Activated CD4-positive, alpha-beta memory T cell treated with anti-CD3 and anti-CD28 coated beads, Interleukin-2, amount 10 ng/mL, durations not matched to agents 7 days and 5 days (primary cell): ENCODE measurements at places on chromosomes 3 and 15. TPM values are rescaled to one million over a fixed set of nuclear protein-coding genes. Genes with fewer than 3 reads are reported as not detected.

DNA sequence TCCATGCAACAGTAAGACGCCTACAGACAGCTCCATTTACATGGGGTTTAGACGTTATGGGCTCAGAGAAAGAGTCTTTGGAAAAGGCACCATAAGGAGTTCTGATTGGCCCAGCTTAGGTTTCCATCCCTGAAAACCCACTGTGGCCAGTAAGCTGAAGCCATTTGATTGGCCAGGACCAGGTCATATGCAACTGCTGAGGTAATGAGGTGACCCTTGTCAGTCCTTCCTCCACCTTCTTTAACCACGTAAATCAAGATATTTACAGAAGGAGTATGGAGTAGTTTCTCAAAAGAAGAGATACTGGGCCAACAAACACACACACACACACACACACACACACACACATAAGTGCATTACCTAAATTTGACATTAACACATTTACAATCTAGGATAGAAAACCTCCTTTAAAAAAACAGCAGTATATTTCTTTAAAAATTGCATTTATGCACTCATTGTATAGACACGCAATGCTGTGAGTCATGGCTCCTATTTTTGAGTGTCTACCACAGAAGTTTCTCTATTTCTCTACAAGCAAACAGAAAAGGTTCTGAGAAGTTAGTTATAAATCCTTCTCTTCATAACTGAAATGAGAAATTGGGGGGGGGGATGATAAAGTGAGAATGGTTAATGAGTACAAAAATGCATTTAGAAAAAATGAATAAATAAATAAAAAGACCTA lies 16.3 kb upstream of the MB21D2 start:
- no peak for DNase-seq

DNA sequence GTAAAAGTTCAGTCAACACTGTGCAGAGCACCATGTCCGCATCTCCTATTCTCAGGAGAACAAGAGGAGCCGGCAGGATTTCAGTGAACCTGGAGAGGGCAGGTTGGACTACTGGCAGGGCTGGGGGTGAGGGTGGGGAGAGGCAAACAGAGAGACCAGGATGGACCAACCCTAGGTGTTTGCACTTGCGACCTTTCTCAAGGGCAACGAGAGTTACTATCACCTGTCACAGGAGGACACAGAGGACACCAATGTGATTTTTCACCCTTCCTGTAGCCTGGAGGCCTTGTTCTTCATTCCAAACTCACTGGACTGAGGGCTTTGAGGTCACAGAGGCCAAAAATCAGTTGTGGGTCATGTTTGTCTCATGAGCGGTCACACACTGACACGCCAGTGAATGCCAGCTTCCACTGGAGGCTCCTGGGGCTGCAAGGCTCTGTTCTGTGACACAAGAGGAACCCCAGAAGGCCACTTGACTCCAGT lies 89.5 kb downstream of the CPN2 start:
- no peak for DNase-seq

- DNase-seq = no peak
Observed at GRCh38 chr3:67033079-67033478, 35.0 kb downstream of the KBTBD8 start.

- no peak for DNase-seq
Observed at GRCh38 chr3:156681002-156681401, 6.6 kb downstream of the TIPARP start.

DNA sequence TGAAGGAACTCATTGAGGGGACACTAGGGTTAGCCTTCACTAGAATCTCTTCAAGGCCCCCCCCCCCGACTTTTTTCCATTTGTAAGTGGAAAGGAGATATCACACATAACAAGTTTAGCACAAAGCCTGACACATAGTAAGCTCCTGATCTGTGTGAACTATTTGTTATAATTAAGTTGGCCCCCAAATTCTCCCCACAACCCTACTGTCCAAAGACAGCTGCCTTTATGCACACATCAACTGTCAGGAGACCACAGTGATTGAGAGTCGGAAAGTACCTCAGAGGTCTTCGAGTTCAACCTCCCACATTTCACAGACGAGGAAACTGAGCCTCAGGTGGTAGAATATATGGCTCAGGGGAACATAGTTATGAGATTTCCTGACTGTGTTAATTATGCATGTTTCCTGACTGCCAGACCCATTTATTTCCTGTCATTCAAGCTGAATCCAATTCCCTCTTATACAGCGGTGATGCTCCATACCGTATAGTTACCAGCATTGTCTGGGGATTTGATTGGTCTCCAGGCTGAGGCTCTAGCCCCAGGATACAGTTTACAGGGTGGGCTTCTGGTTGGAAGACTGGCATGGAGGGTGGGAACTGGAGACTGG lies 227.4 kb upstream of the CMC1 start:
- no peak for DNase-seq

GRCh38 chr3:53243165-53243564 lies 12.7 kb downstream of the TKT start:
- DNase-seq = no peak

DNA sequence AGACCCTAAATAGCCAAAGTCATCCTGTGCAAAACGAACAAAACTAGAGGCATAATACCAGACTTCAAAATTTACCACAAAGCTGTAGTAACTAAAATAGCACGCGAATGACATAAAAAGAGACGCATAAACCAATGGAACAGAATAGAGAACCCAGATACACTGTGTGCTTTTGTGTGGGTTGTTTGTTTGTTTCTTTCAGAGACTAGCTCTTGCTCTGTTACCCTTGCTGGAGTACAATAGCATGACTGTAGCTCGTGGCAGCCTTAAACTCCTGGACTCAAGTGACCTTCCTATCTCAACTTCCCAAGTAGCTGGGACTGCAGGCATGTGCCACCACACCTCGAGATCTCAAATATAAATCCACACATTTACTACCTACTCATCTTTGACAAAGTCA lies 1314.6 kb upstream of the GBE1 start:
- DNase-seq = no peak

- DNase-seq = no peak
Observed at GRCh38 chr3:125280668-125281361, 68.3 kb upstream of the SLC12A8 start.

Gene TEX55
- not detected for total RNA-seq

Gene ROPN1
- not detected for total RNA-seq

DNA sequence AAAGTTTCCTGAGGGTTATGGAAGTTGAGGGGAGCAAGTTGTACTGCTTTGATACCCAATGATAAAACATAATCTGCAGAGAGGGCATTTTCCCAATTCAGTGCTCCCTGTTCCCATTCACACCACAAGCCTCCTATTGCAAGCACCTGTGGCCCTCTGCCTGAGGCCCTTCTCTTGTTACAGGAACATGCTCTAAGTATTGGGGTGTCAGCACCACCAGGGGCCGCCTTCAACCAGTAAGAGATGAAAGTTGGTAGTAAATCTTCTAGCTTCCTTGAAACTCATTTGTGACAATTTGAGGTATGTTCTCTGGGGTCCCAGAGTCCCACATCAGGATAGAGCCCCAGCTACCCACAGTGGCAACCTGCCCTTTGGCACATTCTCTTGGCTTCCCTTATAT lies 265.4 kb upstream of the ARHGEF26 start:
- no peak for DNase-seq

- peak; percentile 35 for DNase-seq
Observed at GRCh38 chr15:57541805-57542504, 49.7 kb upstream of the MYZAP start.

- no peak for DNase-seq
Observed at GRCh38 chr3:48402907-48403306, 27.0 kb downstream of the PLXNB1 start.

GRCh38 chr15:29029651-29030195 lies 143.9 kb downstream of the APBA2 start:
- no peak for DNase-seq

- no peak for DNase-seq
Observed at GRCh38 chr15:93289941-93290617, 201.1 kb upstream of the RGMA start.

- no peak for DNase-seq
Observed at GRCh38 chr3:192831111-192831644, 86.5 kb downstream of the MB21D2 start.

Gene ROBO2
- total RNA-seq = not detected

- DNase-seq = no peak
Observed at GRCh38 chr3:140510303-140510861, 167.5 kb upstream of the TRIM42 start.

DNA sequence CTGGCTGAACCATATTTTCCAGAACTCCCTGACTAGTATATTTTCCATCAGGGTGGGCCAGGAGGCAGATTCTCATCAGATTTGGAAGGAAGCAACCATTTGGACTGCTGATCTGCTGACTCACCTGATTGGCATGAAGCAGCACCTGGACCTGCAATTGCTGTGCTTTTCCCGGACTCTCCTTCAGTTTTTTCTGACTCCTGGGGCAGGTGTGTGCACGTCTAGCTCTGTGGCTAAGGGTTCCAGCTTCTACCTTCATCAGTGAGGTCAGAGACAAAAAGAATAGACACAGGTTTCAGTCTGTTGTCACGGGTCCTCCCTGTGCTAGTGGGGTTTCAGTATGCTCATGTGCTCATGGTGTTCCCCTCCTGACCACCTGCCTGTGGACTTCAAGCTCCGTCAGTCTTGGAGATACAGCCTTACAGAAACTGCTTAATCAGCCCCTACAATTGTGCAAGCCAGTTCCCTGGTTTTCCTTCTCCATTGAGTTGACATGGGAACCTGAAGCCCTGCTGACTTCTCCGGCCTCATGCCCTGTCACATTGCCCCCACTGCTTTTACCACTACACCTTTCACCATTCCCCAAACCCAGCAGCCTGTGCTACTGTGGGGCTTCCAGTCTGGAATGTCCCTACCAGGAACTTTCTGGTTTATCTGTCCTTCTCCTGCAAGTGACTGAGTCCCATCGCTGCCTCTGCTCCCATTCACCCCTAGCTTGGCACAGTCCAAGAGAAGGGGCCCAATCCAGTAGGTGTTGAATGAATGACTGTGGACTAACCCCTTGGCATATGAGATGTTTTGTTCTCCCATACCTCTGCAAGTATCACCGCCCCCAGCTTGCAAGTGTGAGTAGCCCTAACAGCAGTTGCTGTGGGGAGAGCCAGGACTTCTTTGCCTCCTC lies 31.7 kb downstream of the HMCES start:
- DNase-seq = no peak

DNA sequence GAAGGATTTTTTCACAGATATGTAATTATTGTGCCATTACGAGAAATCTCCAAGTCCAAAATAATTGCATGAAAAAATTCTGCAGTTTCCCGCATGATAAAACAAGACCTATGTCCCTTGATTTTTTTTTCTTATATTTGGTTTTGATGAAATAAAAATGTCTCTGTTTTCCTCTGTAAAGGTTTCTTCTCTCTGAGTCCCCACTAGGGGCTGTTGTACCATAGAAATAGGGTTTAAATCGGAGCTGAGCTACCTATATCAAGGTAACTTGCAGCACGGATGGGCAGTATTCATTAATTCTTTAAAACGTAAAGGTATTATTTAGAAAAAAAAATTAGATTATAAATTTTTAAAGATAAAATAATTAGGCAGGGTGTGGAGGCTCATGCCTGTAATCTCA lies 66.6 kb upstream of the IGF1R start:
- no peak for DNase-seq

Gene CHRM5
- not detected for total RNA-seq

GRCh38 chr3:14425581-14426304 lies 23.3 kb downstream of the SLC6A6 start:
- peak; percentile 76 for DNase-seq

DNA sequence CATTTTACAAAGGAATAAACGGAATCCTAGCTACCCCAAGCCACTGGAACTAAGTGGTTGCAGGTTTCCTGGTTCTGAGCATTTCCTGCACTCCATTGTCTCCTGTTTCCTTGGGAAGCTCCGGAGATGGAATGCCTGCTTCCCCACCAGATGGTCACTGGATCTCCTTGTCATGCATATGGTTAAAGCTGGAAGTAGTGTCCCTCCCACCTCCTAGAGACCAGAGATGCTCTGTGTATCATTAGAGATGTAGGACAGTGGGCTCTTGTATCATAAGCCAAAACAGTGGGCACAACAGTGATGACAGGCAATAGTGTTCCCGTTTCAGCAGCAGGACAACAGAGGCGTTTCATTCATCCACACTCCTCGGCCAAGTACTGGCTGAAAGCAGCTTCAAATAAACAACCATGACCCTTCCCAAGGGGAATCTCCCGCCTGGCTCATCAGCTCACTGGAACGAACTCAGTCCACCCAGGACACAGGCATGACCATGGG lies 136.2 kb upstream of the EIF1B start:
- no peak for DNase-seq

Gene EPHB3
- 0.71 TPM for total RNA-seq

- DNase-seq = no peak
Observed at GRCh38 chr3:108804966-108805365, 17.6 kb upstream of the TRAT1 start.

Gene PTX3
- not detected for total RNA-seq

DNA sequence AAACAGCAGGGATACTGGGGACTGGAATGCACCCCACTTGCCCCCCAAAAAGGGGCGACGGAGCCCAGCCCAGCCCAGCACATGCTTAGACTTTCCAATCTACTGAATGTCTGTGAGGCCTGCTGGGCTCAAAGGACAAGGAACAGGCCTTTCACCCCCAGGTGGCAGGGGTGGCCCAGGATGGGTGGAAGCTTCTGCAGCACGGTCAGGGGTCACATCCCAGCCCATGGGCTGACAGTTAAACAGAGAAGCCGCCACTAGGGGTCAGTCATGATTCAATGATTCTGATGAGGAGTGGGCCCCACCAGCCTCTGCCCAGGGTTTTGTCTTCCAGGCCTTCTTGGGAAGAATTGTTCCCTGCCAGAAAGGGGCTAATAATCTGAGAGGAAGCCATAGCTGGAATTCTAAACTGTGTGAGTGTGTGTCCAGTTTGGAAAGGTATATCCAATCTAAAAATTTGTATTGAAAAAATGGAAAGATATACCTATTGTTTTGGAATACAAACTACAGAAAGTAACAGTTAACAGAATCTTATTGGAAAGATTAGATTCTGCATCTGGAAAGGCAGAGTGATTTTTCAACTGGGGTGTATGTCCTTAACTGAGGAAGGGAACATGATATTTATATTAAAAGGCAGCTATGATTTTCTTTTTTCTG lies 2.2 kb downstream of the CHRNB4 start:
- peak; percentile 39 for DNase-seq

GRCh38 chr15:34993877-34994276 lies 5.8 kb upstream of the ZNF770 start:
- peak; percentile 50 for DNase-seq

DNA sequence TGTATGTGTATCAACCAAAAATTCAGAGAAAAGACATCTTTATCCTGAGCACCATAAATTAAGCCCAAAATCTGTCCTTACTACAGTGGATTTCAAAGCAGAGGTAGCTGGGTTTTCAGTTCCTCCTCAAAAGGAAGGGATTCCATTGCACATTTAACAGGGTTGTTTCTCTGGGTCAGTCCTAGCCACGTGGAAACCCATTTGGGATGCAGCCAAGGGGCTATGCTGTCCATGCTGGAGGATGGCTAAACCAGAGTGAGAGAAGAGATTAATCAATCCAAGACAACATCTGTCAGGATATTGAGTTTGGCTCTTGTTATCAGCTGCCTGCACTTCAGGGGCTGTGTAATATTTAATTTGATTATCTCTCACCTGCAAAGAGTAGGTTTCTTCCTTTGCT lies 28.1 kb downstream of the LSAMP start:
- no peak for DNase-seq
